ENCODE measurements at places on chromosomes 7 and 10.

DNA sequence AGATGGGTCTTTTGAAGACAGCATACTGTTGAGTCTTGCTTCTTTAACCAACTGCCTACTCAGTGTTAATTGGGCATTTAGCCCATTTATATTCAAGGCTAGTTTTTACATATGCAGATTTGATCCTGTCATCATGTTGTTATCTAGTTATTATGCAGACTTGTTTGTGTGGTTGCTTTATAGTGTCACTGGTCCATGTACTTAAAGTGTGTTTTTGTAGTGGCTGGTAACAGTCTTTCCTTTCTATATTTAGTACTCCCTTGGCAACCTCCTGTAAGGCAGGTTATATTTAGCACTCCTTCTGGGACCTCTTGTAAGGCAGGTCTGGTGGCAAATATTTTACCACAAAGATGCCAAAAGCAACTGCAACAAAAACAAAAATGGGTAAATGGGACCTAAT lies 66.7 kb downstream of the TES start:
- no peaks in the 10 kb centered on the region for H3K4me1 ChIP-seq
- no peak overlapping the region for H3K27ac ChIP-seq
- no peak overlapping the region for H3K4me3 ChIP-seq
- H3K27me3 ChIP-seq = no peaks in the 10 kb centered on the region
- H3K36me3 ChIP-seq = no peaks in the 10 kb centered on the region

DNA sequence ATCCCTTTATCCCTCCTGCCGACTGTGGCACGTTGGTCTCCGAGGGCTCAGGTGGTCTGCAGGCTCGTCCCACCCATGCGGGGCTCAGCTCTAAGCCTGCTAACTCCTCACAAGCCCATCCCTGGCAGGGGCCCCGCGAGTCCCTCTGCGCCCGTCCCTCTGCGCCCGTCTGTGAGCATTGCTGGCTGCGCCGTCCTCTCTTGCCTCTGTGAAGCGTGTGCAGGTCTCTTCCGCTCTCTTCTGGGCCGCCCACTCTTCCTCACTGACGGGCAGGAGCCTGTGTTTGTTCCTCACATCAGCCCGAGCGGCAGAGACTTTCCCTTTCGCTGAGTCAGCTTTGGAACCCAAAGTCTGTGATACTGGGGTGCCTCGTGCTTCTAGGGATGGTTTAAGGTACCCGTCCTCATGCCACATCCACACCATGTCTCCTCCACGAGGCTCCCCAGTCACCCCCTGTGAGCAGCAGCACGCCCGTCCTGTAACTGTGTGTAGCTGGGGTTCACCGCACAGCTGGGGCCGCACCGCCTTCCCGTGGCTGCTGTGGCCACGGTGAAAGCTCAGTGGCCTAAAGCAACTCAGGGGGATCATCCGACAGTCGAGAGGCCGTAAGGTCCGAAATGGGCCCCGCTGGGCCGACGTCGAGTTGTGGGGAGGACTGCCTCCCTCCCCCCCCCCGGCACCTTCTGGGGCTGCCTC lies 35.5 kb downstream of the ADGRA1 start:
- no peaks in the 10 kb centered on the region for H3K4me1 ChIP-seq
- H3K4me3 ChIP-seq = no peak overlapping the region
- no peaks in the 10 kb centered on the region for H3K36me3 ChIP-seq
- H3K27me3 ChIP-seq = no peaks in the 10 kb centered on the region

DNA sequence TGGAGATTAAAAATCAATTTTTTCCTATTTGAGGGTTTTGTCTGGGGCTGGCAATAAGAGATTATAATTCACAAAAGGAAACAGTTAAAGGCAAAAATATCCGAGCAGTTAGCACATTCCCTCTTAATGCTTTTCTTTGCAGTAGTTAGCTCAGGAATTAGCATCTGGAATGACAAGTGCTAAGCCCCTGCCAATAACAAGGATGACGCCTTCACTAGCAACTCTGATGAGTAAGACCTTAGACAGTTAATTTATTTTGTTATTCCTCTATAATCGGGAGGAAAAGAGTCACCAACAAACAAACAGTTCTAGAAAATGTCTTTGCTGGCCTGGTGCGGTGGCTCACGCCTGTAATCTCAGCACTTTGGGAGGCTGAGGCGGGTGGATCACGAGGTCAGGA lies 151.3 kb downstream of the TRIL start:
- no peaks in the 10 kb centered on the region for H3K27me3 ChIP-seq
- no peak overlapping the region for H3K27ac ChIP-seq
- H3K4me1 ChIP-seq = no peaks in the 10 kb centered on the region
- no peaks in the 10 kb centered on the region for H3K36me3 ChIP-seq
- no peak overlapping the region for H3K4me3 ChIP-seq

DNA sequence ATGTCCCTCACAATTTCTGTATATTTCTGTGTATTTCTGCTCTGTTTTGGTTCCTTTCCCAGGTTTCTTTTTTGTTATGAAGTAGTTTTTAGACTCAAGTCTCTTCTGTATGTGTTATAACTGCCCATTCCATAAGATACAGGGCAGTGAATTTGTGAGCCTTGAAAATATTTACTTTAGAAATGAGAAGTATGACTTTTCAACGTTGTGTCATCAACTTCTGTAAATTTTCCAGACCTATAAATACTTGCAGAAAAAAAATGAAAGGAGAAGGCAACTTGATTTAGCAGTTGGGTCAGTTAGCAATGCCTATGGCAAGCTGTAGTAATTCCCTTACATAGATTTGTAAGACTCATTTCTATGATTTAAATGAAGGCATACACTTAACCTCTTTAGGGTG lies 11.5 kb downstream of the EGFR start:
- H3K27me3 ChIP-seq = no peaks in the 10 kb centered on the region
- H3K36me3 ChIP-seq = no peaks in the 10 kb centered on the region
- H3K4me1 ChIP-seq = no peaks in the 10 kb centered on the region
- no peak overlapping the region for H3K4me3 ChIP-seq

- H3K4me3 ChIP-seq = no peak overlapping the region
- no peaks in the 10 kb centered on the region for H3K27me3 ChIP-seq
- no peak overlapping the region for H3K27ac ChIP-seq
Measured at GRCh38 chr7:54705436-54705835, 53.6 kb downstream of the SEC61G start.

DNA sequence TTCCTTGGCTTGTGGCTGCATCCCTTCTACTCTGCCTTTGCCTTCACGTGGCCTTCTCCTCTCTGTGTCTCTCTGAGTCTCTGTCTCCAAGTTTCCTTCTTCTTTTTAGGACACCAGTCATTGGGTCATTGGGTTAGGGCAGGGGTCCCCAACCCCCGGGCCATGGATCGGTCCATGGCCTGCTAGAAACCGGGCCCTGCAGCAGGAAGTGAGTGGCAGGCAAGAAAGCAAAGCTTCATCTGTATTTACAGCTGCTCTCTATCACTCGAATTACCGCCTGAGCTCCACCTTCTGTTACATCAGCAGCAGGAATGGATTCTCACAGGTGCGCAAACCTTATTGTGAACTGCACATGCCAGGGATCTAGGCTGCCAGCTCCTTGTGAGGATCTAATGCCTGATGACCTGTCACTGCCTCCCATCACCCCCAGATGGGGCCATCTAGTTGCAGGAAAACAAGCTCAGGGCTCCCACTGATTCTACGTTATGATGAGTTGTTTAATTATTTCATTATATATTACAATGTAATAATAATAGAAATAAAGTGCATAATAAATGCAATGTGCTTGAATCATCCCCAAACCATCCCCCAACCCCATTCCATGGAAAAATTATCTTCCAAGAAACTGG lies 47.9 kb upstream of the DOCK1 start:
- no peak overlapping the region for H3K27ac ChIP-seq

DNA sequence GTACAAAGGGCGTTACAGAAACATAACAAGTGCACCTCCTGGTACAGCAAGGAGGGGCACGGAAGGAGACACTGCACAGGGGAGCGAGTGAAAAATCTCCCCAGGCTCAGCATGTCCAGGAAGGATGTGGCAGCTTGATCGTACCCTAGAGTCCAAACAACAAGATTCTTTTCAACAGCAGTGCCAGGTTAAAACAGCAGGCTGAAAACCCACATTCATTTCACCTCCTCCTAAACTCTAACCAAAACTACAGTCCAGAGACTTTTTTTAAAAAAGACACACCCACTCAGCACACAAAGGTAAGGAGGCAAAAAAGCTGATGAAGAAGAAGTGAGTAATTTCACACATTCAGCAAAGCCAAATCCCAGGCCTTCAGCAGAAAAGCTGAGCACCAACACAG lies 138.8 kb downstream of the SFMBT2 start:
- H3K27ac ChIP-seq = no peak overlapping the region
- DNase-seq = no peak
- peaks cover 4% of the 10 kb centered on the region for H3K36me3 ChIP-seq
- no peaks in the 10 kb centered on the region for H3K4me1 ChIP-seq
- H3K4me3 ChIP-seq = no peak overlapping the region
- no peaks in the 10 kb centered on the region for H3K27me3 ChIP-seq

DNA sequence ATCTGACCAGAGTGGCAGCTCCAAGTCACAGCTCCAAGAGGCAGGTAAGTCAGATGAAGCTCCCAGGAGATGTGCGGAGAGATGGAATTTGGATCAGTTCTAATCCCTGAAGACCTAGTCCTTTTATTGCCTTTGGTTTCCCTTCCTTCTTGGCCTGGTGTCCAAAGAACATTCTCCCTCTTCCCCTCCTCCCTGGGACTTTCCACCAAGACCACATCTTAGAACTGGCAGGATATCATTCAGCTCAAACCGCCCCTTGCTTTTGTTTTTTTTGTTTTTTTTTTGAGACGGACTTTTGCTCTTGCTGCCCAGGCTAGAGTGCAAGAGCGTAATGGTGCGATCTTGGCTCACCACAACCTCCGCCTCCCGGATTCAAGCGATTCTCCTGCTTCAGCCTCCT lies 190.8 kb downstream of the GFRA1 start:
- no peaks in the 10 kb centered on the region for H3K4me1 ChIP-seq
- DNase-seq = no peak
- no peaks in the 10 kb centered on the region for H3K36me3 ChIP-seq
- no peaks in the 10 kb centered on the region for H3K27me3 ChIP-seq

Measured in B cell (primary cell).